ENCODE measurements at places on chromosomes 2 and 18.
A peak's percentile ranks its signal among the peaks of the same experiment; 100 is the strongest.

DNA sequence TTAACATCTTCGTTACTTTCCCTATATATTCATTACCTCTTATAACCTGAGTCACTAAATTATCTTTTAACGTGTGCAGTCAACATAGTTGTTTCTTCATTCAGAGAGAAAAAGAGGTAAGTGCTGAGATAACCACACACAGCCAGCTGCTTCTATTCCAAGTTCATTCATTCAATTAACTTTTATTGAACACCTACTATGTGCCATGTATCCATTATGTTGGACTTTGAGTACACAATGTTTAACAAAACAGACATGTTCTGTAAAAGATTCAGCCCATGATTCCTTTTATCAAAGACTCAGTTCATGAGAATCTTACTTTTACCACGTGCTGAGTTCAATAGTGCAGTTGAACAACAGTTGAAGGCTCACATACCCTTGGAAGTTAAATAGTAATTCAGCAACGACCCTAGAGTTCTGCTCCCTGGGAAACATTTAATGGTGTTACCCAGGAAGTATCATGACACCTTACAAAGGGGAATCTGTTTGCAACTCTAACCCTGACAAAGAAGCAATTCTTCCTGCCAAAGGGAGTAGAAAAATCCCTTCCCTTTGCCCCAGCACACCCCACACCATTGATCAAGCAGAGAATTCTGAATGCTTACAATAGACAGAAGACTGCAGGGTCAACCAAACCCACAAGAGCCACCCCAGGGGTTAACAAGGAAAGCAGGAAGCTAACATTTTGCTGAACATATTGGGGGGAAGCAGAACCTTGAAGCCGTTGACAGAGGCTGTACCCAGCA is 595.8 kb downstream of the STK39 start:
- DNase-seq: no peak

GRCh38 chr2:234368861-234369261 is 128.0 kb downstream of the ARL4C start:
- no peak for DNase-seq

DNA sequence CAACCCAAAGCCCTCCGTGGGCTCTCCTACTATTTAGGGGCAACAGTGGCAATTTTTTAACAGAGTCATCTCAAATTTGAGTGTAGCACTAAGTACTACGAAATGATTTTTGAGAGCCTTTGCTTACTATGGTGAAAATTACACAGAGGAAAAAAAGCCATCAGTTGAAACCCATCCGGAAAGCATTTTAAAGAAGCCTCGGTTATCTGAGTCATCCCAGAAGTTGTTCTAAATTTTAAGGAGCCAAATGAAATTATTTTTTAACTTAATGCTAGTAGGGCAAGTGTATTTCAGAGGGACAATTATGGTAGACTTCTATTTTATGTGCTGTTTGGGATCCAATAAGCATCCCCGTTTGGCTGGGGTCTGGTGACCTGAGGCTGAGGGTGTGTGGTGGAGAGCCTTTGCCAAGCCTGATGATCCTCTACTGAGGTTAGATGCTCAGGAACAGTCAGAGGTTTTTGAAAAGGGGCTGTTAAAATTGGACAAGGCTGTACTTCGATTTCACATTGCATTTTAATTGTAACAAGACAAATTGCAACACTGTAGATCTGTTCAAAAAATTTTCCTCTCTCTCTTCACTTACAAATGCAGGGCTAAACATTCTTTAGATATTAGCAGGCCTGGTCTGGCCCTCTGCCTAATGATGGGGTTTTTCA is 47.0 kb downstream of the RAPGEF4 start:
- DNase-seq: no peak

DNA sequence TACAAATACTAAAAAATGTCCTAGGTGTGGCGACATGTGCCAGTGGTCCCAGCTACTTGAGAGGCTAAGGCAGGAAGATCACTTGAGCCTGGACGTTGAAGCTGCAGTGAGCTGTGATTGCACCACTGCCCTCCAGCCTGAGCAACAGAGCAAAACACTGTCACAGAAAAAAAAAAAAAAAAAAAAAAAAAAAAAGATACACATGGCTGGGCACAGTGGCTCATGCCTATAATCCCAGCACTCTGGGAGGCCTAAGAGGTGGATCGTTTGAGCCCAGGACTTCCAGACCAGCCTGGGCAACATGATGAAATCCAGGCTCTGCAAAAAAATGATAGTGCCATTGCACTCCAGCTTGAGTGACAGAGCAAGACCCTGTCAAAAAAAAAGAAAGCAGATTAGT is 13.7 kb downstream of the KANSL1L start:
- DNase-seq: no peak

DNA sequence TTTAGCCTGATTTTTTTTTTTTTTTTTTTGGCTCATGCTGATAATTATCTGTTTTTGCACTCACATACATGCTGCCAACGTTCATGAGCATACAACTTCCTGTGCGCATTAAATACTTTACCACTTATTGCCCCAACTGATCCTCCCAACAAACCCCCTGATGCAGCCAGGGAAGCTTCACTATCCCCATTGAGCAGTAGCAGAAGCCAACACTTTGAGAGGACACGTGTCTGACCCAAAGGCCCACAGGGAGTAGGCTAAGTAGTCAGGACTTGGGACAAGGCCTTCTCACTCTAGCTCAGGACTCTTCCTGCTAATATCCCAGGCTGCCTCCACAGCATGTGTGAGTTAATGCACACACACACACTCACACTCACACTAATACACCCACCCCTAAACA is 36.2 kb upstream of the MAT2A start:
- DNase-seq: no peak

GRCh38 chr2:232487385-232488096 is at the start of gene ECEL1:
TSS of gene ECEL1 (minus strand) at chr2:232487834. CDS start at chr2:232486653, 1,181 bp downstream.
- no peak for DNase-seq

DNA sequence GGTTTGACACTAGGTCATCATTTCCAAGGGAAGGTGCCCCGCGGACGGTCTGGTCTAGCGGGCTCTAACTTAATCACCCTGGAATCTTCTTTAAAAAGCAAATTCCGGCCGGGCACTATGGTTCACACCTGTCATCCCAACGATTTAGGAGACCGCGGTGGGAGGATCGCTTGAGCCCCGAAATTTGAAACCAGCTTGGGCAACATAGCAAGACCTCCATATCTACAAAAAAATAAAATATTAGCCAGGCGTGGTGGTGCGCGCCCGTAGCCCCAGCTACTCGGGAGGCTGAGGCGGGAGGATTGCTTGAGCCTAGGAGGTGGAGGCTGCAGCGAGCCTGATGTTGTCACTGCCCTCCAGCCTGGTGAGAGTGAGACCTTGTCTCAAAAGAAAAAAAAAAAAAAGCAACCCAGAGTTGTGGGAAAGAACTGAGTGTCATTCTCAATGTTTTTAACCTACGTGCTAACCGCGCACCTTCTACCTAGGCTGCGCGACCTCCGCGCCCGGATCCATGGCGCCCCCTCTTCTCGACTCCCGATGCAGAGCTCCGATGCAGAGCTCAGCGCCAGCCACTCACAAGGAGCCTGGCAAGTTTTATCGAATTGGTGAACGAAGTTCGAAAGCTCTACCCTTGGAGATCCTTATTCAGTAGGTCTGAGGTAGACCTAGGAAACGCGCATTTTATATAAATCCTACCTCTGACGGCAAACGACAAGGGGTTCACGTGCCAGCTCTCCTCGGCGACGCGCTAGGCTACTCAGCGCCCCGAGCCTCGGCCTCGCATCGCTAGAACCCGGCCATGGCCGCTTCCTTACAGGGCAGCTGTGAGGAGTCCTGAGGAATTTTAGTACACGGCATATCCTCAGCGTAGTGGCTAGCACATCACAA is 888 bp upstream of the TWSG1 start:
- DNase-seq: peak; percentile 40

- DNase-seq: no peak
These were observed 22.3 kb upstream of the INSIG2 start for GRCh38 chr2:118065921-118066511.

- DNase-seq: no peak
These were observed 689 bp downstream of the RPRD1A start for GRCh38 chr18:36066686-36067054.

DNA sequence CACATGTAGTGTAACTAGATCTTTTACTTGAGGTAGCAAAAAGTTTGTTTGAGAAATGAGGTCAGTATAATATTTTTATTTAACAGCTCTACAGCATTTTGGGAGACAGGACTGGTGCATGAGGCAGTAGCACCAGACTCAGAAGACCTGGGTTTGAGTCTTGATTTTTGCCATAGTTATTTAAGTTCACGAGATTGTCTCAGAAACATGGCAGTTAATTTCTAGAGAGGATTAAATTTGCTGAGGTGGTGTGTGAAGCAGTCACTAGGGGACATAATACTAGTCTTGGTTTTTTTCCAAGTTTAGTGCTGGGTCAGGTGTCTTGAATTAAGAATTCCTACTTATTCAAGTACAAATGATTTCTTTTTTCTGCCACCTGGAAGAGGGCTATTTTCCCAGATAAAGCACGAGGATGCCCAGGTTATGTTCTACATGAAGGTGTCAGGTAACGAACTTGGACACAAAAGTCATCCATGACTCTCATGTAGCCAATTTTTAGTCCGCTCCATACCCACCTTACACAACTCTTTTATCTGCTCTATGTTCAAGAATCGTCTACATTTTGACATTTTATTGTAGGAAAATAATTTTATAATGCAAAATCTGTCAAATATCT is 1.4 kb downstream of the MARCHF7 start:
- no peak for DNase-seq

GRCh38 chr2:128308284-128308731 is 10.4 kb downstream of the HS6ST1 start:
- DNase-seq: no peak

GRCh38 chr2:88146590-88146989 is 18.7 kb upstream of the FABP1 start:
- DNase-seq: no peak

Data from HTR-8/SVneo (cell line).